ENCODE measurements at places on chromosomes 13 and 19.

GRCh38 chr19:16200038-16201010 is 2.6 kb downstream of the AP1M1 start:
- no peak for DNase-seq

DNA sequence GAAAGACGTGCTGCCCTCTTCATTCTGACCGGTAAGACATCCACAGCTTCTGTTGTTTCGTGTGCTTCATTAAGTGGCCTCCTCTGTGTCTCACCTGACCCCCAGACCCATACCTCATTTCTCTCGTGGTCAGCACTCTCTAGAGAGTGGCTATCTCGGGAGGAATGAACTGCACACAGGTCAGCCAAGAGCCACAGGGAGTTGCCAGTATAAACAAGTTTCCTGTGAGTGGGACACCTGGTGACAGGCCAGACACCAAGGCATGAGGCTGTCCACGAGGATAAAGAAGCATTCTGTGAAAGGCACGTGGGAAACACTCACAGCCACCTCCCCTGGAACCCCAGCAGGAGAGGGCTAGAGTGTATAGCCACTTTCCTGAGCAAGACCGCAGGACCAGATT is 115.8 kb downstream of the NUFIP1 start:
- DNase-seq: no peak

- no peak for DNase-seq
Measured at GRCh38 chr19:45716359-45717130, 14.2 kb downstream of the FBXO46 start.

GRCh38 chr13:94300401-94300800 is 179.1 kb downstream of the DCT start:
- DNase-seq: no peak

DNA sequence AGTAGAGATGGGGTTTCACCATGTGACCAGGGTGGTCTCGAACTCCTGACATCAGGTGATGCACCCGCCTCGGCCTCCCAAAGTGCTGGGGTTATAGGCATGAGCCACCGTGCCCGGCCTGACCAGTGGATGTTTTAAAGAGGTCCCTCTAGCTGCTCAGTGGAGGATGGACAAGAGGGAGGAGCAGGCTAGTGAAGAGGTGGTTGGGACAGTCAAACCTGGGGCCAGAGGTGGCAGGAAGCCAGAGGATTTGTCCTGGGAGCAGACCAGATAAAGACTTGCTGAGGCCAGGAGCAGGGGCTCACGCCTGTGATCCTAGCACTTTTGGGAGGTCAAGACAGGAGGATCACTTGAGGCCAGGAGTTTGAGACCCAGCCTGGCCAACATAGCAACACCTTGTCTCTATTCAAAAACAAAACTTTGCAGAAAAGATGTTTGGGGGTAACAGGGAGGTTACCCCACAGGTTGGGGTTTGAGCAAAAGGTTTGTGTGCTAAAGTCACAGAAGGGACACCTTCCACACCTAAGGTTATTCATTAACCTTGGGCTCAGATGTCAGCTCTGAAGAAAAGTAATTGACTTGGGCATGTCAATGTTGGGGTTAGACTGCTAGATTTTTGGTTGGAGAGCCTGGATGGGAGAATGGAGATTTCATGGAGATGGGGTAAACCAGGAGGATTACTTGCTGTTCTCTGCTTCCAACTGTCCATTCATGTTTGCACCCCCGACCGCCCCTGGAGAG is 9.0 kb downstream of the BCAM start:
- DNase-seq: no peak

DNA sequence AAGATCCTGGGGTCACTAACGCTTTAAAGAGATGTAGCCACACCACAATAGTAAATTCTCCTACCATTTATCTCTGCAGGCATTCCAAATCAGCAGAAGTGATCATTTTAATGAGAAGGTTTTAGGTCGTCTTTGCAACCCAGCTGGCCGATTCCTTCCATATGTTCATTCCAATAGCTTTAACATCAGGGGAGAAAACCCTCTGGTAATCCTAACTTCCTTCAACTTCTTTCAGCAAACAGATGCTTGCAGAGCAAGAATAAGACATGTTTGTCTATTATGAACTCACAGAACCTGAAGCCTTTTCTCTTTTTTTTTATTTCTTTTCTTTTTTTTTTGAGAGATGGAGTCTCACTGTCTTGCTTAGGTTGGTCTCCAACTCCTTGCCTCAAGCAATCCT is 498.6 kb upstream of the SLITRK1 start:
- DNase-seq: no peak

GRCh38 chr19:30227661-30228112 is 144.5 kb upstream of the ZNF536 start:
- DNase-seq: no peak

DNA sequence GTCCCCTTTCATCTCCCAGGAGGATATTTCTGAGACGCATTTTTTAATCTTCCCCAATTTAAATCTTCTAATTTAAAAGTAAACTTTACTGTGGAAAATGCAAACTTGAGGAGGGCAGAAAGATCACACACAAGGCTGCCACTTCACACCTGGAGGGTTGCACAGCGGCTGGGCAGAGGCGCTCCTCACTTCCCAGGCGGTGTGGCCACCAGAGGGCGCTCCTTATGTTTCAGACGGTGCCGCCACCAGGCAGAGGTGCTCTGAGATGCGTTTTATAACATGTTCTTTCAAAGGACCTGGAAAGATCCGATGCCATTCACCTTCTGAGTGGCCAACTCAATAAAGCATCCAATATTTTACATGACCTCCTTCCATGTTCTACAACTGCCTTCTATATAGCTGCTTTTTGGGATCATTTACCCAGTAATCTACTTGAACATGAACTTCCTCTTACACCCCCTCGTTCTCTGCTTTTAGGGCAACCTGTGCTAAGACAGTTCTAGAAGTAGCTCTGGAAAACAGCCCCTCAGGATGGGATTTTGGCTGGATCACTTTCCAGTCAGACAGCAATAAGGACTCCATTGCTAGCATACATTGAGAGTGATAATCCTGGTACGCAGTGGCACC is 14.8 kb upstream of the MTUS2 start:
- DNase-seq: no peak

- no peak for DNase-seq
Measured at GRCh38 chr13:66809485-66809884, 420.7 kb downstream of the PCDH9 start.

GRCh38 chr19:40139533-40140287 is 49.0 kb upstream of the ZNF780A start:
- DNase-seq: peak; percentile 64

GRCh38 chr13:44770951-44771350 is 194.8 kb upstream of the TSC22D1 start:
- DNase-seq: no peak

GRCh38 chr19:35805526-35806102 is 7.0 kb downstream of the PRODH2 start:
- DNase-seq: no peak

DNA sequence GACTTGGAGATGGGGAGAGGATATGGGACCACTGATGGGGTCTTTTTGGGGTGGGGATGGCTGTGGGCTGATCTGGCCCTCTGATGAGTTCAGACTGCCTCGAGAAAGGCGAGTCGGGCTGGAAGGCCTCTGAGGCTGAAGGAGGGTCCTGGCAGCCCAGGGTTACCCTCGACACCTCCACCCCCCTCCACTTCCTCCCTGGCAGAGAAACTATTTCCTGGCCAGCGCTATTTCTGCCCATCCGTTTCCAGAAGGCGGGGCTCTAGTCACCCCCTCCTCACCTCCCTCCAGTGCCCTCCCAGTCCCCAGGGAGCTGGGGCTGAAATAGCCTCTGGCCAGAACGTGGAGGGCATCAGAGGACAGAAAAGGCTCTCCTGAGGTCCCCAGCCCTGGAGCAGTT is 9.7 kb downstream of the EXOC3L2 start:
- no peak for DNase-seq

DNA sequence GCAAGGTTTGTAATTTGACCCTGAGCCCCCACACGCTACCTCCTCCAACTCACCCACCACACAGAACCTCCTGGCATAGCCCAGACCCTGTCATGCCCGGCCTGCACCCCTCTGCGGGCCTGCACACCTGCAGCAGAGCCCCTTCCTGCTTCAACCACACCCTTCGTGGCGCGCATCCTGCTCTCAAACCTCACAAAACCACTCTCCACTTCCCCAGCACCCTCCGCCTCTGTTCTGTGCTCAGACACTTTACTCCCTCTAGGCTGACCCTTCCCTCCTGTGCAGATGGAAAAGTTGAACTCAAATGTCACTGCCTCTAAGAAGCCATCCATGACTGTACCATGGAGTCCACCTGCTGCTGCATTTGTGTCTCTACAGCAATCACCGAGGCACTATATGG is 28.5 kb downstream of the FAAP24 start:
- peak; percentile 19 for DNase-seq

GRCh38 chr19:30135093-30135757 is 193.2 kb downstream of the URI1 start:
- DNase-seq: no peak

- no peak for DNase-seq
Measured at GRCh38 chr19:33535226-33535625, 13.6 kb upstream of the PEPD start.

DNA sequence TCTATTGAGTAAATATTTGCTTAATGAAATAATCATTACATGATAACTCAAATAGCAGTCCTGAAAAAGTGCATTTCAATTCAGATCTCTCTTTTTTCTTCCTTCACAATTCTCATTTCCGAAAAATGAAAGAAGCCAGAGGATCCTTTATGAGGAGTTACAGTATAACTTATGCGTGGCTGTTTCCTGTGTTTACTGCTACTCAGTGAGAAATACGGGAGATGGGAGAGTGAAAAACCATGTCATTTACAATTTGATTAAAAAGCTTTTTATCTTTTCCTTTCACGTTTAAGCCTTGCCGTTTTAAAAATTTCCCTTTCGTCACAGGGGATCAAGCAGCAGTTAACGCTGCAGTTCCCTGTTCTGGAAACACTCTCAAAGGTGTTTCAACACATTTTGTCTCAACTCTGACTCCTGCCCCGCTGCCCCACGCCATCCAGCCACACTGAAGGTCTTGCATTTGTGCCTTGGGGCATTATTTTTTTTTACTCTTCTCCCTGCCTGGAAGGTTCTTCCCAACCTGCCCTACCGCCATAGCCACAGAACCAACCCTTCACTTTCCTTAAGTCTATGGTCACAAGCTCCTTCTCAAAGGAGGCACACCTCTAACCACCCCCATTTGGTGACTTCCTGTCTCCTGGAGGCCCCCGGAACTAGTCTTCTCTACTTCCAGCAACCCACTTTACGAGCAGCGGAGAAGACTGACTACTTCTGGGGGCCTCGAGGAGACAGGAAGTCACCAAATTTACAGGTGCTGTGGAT is 17.0 kb downstream of the KL start:
- DNase-seq: peak; percentile 13

GRCh38 chr13:90867336-90867683 is 480.2 kb upstream of the MIR17HG start:
- peak; percentile 3 for DNase-seq

GRCh38 chr19:11088506-11089253 is 583 bp upstream of the LDLR start:
- no peak for DNase-seq

DNA sequence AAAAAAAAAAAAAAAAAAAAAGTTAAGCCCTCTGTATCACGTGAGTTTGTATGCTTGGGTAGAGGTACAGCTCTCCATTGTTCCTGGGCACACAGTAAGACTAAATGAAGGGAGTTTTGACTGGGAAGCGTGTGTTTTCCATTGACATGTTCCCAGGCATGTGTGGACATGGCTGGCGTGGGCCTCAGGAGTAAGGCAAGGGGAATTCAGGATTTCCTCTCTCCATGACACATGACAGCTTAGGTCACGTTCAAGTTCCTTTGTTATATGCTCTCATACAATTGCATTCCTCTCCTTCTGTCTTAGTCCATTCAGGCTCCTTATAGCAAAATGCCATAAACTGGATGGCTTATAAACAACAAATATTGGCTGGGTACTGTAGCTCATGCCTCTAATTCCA is 17.1 kb upstream of the MAP3K10 start:
- DNase-seq: no peak

GRCh38 chr19:23507446-23507845 is 112.2 kb upstream of the ZNF91 start:
- no peak for DNase-seq

DNA sequence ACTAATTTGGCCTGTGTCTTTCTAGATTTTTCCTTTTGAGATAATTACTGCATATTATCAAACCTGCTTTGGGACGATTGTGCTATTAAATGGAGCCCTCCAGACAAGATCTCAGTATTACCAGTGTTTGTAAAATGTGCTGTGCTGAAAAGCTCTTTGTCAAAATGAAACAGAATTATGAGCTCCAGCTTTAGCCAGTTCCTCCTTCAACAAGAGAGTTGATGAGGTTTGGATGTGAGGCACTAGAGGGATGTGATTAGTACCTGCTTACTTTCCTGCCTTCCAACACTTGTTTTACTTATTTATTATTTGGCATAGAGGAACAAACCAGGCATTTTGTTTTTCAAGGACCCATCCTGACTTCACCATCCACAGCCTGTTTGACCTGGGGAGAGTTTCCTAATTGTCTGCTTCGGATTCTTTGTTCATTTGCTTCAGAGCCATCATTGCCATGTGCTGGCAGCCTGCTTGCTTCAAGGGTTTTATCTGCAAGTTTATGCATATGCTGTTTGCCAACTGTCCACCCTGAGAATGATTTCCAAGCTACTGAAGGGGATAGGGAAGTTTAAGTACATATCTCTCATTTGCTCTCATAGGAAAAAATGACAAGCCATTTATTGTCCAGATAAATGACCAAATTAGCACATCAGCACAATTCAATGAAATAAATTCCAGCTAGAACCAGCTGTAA is 32.9 kb upstream of the CPB2 start:
- DNase-seq: no peak

- no peak for DNase-seq
Measured at GRCh38 chr13:62704875-62705274, 1289.2 kb upstream of the PCDH20 start.

GRCh38 chr19:55070466-55071128 is 5.1 kb upstream of the EPS8L1 start:
- no peak for DNase-seq

- peak; percentile 44 for DNase-seq
Measured at GRCh38 chr19:35901854-35902661, at the start of gene HCST. HCST (plus strand) TSS chr19:35902529; CDS start chr19:35902594, 65 bp downstream.

DNA sequence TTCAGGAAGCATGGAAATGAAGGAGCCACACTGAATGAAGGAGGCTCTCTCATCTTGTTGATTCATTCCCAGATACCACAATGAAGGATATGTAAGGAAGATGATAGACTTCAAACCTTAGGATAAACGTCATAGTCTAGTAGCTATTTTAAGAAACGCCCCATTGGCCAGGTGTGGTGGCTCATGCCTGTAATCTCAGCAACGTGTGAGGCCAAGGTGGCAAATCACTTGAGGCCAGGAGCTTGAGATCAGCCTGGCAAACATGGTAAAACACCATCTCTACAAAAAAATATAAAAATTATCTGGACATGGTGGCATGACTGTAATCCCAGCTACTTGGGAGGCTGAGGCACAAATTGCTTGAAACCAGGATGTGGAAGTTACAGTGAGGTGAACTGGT is 17.1 kb upstream of the ZNF841 start:
- DNase-seq: no peak

- DNase-seq: no peak
Measured at GRCh38 chr13:77846173-77846572, 72.5 kb downstream of the EDNRB start.

GRCh38 chr13:103188713-103189326 is 122.6 kb upstream of the SLC10A2 start:
- DNase-seq: no peak
